ENCODE measurements at places on chromosomes 1 and 21.

GRCh38 chr1:55060133-55060999 lies 21.0 kb downstream of the PCSK9 start:
- no peak for DNase-seq

GRCh38 chr1:41766546-41766945 lies 152.2 kb downstream of the HIVEP3 start:
- DNase-seq = no peak

GRCh38 chr1:52296345-52296744 lies 69.7 kb downstream of the CC2D1B start:
- DNase-seq = peak; percentile 14

- no peak for DNase-seq
Observed at GRCh38 chr1:92441697-92442342, 44.9 kb downstream of the GFI1 start.

- no peak for DNase-seq
Observed at GRCh38 chr21:16468184-16468583, 738.4 kb downstream of the USP25 start.

- DNase-seq = no peak
Observed at GRCh38 chr1:159142391-159142663, 29.1 kb upstream of the CADM3 start.

- DNase-seq = no peak
Observed at GRCh38 chr1:1411626-1412025, 4.5 kb upstream of the MRPL20 start.

Measured in GM12892 (cell line).